ENCODE measurements at places on chromosomes 1 and 21.

DNA sequence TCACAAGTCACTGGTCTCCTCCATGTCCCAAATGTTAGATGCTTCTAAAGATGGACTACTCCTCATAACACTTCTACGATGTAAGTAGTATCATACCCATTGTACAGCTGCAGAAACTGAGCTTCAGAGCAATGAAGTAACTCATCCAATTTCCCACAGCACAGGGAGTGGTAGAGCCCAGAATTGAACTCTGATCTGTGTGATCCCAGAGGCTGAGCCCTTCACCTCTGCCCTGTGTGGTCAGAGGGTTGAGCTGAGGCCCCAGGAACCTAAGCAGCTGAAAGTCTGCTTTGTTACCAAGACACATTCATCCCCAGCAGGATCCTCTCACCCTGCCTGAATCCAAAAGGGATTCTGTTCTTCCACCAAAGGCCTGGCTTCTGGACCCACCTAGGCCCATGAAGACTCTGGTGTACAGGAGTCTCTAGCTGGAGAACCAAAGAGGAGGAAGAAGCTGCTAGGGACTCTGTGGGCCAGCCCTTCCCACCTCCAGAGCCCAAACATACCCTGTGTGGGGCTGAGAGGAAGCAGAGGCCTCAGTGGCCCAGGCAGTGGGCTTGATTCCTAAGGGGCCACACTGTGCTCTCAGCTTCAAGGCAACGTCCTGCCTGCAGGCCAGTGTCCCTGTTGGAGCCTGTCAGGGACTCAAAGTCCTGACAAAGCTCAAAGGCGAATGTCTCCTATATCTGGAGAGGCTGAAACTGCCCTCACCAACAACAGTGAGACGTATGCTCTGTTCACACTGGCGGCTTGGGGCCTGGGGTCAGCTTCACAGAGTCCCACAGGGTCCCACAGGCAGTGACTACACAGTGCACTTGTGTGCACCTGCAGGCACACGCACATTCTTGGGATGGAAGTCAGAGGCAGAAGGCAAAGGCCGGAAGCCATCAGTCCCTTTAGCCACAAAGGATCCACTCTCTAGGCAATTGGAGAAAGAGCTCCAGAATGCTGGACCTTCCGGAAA is 40.4 kb upstream of the SLC30A1 start:
- no peak for DNase-seq

DNA sequence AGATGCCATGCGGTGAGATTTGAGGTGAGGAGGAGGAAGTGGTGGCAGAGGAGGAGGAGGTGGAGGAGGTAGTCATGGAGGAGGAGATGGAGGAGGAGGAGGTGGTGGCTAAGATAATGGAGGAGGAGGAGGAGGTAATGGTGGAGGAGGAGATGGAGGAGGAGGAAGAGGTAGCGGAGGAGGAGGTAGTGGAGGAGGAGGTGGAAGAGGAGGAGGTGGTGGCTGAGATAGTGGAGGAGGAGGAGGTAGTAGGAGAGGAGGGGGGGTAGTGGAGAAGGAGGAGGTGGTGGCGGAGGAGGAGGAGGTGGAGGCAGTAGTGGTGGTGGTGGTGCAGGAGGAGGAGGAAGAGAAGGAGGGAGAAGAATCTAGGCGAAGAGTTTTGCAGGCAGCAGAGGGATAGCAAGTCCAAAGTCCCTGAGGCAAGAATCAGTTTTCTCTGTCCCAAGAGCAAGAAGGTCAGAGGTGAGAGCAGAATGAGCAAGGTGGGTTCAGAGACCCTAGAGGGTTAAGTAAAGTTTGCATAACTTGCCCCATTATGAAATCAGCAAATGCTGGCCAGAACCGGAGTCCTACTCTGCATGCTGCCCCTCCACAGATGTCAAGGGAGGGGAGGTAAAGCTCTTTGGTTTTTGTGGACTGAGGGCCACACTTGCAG is 38.9 kb upstream of the GNPAT start:
- no peak for DNase-seq

DNA sequence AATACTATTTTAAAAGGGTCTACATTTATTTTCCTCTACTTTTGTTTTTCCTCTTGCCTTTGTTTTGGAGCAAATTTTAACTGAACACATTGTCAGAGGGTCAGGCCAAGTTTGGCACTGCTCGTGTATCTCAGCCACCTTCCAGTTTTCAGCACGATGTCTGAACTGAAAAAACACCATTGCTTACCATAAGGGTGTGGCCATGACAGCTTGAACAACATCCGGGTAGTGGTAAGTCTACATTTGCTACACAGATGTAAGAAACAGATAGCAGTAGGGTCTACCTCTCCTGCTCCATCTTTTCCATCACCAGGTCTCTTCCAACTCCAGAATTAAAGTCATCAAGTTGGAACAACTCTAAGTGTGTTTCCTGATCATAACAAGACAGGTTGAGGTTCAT is 4.2 kb downstream of the HIVEP3 start:
- DNase-seq: no peak

- DNase-seq: no peak
Measured at GRCh38 chr1:60745484-60745883, 336.9 kb upstream of the NFIA start.

GRCh38 chr21:42737951-42738590 is 84.7 kb downstream of the PDE9A start:
- DNase-seq: no peak

- no peak for DNase-seq
Measured at GRCh38 chr1:27567146-27567526, 36.8 kb downstream of the AHDC1 start.

- no peak for DNase-seq
Measured at GRCh38 chr1:161119092-161119903, 1.4 kb downstream of the NIT1 start.

DNA sequence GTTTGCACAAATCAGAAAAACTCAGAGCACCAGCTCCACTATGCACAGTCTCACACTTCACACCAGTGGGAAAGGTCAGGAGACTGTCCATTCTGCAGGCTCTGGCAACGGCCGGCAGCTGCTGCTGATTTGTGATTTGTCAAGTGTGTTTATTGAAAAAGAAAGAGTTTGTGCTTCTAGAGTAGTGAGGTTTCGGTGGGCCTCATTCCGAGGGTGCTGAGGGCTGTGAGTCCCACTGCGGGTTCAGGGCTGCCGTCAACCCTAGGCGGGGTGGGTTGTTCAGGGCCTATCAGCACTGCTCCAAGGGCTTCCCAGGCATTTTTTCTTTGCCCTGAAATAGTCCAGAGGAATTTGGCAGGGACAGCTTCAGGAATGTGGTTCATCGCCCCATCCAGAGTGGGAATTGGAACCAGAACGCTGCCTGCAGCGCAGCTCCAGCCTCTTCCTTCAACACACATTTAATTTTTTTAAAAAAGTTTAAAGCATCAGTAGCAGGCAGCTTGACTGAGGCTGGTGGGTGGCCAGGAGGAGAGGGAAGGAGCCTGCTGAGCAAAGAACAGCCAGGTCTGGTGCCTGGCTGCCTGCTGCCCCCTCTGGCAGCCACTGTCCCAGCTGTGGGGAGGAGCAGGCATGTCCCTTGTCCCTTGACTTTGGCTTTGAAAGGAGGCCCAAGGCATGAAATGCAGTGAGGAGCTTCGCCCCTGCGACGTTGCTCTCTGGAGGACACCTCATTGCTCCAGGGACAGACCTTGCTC is 19.7 kb downstream of the STUM start:
- DNase-seq: no peak

- DNase-seq: no peak
Measured at GRCh38 chr1:96206451-96206850, 515.1 kb upstream of the PTBP2 start.

DNA sequence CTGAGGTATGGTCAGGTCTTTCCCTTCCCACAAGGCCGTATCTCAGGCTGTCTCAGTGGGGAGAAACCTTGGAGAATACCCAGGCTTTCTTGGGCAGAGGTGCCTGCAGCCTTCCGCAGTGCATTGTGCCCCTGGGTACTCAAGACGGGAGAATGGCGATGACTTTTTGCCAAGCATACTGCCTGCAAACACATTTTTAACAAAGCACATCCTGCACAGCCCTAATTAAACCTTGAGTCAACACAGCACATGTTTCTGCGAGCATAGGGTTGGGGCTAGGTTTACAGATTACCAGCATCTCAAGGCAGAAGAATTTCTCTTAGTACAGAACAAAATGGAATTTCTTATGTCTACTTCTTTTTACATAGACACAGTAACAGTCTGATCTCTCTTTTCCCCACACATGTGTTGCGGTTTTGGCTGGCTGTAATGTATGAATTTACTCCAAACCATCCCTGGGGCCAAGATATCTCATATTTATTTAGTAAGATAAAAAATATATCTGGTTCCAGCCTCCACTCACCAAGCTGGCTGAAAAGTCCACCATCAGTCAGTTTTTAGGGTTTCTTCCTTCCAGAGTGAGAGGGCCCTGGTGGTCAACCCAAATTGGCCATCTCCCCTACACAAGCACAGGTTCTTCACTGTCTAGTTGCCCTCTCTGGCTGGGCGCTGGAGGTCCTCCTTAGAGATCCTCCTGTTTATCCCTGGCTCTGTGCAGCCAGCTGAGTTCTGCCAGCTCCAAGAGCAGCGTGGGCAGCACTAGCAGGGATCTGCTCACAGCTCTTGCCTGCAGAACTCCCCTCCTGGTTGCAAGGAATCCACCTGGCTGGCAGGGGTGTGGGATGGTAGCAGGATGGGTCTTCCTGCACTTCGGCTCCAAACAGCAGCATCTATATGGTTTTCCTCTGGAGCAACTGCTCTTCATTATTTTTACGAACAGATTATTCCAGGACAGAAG is 2.6 kb downstream of the FAAH start:
- DNase-seq: no peak

- no peak for DNase-seq
Measured at GRCh38 chr1:15718199-15718601, 17.9 kb upstream of the SLC25A34 start.

DNA sequence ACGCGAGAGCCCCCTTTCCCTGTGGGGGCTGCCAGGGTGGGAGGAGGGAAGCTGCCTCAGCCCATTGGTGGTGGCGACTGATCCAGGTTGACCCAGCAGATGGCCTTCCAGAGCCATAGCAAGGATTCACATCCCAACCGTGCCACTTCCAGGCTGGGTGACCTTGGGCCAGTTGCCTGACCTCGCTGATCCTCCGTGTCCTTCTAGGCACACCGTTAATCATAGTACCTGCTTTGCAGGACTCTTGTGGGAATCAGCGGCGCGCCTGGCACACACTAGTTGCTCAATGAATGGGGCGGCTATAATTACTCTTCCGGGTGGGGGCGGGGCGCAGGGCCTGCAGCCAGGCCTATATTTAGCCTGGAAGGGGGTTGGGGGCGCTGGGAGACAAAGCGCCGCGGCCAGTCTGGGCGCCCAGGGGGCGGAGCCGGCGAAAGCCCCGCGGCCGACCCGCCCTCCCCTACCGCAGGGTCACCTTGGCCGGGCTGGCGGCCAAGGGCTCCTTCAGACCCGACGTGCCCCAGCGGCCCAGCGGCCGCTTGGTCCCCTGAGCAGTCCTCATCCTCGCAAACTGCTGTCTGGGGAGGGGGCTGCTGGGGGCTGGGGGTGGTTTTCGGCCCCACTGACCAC is 5.1 kb downstream of the HSPB7 start:
- DNase-seq: peak; percentile 19

GRCh38 chr1:204928671-204929486 is 58.2 kb downstream of the NFASC start:
- DNase-seq: no peak

- DNase-seq: no peak
Measured at GRCh38 chr1:100441651-100442050, 89.3 kb downstream of the CDC14A start.

DNA sequence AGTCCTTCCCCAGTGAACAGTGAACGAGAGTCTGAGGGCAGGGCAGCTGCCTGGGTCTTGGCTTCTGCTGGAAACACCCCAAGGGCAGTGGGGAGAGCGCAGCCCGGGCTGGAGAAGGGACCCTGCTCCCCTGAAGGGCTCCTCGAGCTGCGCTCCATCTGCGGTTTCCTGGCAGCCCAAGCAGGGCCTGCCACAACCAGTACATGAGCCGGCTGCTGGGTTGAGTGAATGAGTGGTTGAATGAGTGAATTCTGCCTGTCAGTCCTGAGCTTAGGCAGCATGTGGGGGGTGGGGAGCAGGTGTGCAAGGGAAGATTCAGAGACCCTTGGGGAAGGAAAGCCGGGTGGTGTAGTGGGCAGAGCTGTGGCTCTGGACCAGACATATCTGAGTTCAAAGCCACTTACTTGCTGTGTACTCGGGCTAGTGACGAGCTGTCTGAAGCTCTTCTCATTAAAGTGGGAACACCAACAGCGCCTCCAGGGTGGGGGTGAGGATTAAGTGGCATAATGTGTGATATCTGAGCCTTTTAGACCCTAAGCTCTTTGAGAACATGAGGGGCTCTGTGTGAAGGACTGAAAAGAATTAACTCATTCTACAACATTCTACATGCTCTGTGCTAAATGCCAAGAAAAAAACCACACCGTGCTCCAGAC is 3.7 kb downstream of the OPRD1 start:
- no peak for DNase-seq

- no peak for DNase-seq
Measured at GRCh38 chr1:160830321-160831153, 32.1 kb downstream of the CD244 start.

DNA sequence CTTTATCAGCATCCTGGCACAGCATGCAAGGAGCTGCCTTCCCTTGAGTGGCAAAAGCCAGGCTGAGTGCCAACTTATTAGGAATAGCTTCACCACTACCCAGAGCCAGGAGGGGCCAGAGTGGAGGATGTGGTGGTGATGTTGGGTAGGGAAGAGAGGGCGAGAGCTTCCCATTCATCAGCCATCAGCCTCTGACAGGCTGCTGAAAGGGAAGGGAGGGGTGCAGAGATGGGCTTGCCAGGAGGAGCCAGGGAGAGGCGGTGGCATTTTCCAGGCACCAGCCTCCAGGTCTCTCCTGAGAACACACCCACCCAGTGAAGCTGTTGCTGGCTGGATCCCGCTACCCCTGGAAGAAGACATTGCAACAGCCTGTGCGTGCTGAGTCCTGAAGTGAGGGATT is 168.5 kb downstream of the ACTL8 start:
- DNase-seq: no peak

Measured in GM12878 (cell line).